ENCODE measurements at places on chromosomes 2 and 18.

DNA sequence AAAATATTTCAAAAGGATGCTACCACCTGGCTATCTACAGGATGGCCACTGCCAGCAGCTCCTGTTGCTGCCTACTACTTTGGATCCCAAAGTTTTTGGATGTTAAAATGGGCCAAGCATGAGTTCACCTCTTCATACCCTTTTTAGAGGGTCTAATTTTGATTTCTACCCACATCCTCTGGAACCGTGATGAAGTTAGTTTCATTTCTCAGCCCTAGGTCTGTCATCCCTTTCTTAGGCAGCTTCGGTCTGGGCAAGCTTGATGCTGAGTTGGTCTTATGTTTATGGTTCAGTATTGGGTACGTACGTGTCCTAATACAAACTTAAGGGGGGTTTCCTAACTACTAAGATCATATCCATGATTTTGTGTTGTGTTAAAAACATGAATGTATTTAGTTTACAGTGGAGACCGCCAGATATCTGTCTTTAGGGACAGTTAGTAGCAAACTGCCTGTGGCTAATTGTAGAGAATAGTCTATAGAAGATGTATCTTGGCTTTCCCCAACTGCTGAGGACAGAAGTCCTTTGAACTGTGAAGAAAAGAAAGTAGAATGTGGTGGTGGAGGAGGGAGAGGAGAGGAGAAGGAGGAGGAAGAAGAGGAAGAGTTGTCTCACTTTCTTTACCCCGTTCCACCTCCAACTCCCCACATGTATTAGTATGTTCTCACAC, 184.9 kb downstream of the UBE2E3 start:
- no peak for DNase-seq

DNA sequence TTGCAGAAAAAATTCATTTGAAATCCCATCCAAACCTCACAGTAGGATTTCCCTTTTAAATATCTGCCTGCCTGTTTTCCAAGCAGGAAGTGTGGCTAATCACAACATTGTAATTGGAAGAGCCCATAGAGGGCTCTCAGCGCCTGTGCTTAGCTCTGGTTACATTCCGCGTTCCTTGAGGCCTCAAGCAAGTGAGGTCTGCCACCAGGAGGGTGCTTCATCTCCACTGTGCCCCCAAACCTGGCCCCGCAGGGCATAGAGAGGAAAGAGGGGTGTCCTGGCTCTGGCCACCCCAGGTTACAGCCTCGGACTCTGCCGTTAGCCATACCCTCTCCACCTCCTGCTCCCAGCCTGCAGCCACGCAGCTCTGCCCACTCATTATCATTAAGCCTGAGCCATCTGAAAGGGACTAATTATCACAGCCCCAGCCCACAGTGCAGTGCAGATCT, 214.8 kb downstream of the SP3 start:
- no peak for DNase-seq

DNA sequence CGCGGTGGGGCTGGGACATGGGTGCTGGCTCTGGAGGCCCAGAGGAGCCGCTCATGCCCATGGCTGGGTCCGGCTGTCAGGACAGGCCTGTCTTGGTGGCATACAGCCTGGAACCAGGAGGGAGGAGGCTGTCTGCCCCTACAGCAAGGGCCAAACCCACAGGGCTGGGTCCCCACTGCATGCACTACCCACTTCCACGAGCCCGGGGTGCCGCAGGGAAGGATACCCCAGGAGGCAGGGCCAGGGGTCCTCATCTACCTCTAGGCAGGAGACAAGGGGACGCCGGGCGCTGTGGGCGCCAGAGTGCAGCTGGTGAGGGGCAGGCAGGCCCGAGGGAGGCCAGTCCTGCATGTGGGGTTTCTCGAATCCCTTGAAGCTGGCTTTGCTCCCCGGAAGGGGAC, 95.1 kb upstream of the GPC1 start:
- no peak for DNase-seq

GRCh38 chr2:68357605-68358337, 7.3 kb upstream of the PLEK start:
- no peak for DNase-seq

GRCh38 chr2:144421606-144422510, 98.1 kb downstream of the ZEB2 start:
- no peak for DNase-seq

GRCh38 chr2:150526827-150527226, 39.4 kb upstream of the RND3 start:
- DNase-seq, result no peak

- peak; percentile 68 for DNase-seq
These were observed 46.1 kb downstream of the TMEM185B start for GRCh38 chr2:120177001-120177621.

- DNase-seq, result no peak
These were observed 47.2 kb downstream of the MAP2 start for GRCh38 chr2:209471037-209471436.

DNA sequence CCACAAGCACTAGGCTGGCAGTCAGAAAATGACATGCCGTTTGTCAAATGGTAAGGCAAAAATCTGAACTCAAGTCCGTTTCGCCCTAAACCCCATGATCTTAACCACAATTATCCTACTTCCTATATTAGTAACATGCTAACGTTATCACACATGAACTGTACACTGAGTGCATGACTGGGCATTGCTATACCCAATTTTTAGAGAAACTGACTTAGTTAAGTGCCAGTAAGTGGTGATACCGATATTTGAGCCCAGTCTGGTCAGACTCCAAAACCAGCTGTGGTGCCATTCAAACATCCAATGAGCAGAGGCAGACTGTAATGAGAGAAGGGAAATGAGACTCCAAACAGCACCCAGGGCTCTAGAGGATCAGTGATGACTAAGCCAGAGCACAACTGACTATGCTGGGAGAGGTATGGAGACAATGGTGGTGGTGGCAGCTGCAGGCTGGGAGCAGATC, 311.7 kb upstream of the PKDCC start:
- DNase-seq, result no peak

DNA sequence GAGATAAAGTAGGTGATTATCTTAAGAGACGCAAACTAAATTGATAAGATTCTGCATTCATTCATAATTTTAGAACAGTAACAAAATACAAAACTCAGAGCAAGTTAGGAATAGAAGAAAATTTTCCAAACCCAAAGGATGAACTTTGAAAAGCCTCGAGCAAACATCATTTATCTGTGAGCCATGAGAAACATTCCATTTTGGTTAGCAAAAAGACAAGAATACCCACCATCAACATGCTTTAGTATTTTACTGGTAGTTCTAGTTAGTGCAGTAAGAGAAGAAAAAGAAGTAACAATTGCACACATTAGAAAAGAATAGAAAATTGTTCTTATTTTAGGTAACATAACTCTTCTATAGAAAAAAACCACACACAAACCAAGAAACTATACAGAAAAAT, 291.3 kb upstream of the TCF4 start:
- DNase-seq, result no peak
